Activated CD8-positive, alpha-beta memory T cell treated with anti-CD3 and anti-CD28 coated beads for 4 hours (primary cell): ENCODE measurements at places on chromosomes 2 and 18.
A peak's percentile ranks its signal among the peaks of the same experiment; 100 is the strongest.

GRCh38 chr2:189393440-189394111 is 47.7 kb upstream of the WDR75 start:
- no peak for DNase-seq

- no peak for DNase-seq
These were observed 62.9 kb upstream of the TEX51 start for GRCh38 chr2:126835831-126836230.

DNA sequence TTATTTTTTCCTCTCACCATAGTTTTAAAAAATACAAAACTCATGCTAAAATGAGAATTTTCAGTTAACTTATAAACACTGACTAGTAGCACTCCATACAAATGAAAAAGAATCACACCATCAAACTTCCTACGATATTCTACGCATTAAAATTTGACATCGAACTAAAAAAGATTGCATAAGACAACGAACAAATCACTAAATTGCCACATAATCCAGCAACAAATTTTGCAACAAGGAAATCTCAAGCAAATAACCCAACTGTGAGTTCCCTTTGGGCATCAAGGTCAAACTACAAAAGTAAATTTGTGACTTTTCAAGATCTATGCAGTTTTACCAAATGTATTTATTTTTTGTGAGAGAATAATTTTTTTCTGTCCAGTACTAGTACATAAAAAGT is 1.5 kb downstream of the MAP3K2 start:
- no peak for DNase-seq

DNA sequence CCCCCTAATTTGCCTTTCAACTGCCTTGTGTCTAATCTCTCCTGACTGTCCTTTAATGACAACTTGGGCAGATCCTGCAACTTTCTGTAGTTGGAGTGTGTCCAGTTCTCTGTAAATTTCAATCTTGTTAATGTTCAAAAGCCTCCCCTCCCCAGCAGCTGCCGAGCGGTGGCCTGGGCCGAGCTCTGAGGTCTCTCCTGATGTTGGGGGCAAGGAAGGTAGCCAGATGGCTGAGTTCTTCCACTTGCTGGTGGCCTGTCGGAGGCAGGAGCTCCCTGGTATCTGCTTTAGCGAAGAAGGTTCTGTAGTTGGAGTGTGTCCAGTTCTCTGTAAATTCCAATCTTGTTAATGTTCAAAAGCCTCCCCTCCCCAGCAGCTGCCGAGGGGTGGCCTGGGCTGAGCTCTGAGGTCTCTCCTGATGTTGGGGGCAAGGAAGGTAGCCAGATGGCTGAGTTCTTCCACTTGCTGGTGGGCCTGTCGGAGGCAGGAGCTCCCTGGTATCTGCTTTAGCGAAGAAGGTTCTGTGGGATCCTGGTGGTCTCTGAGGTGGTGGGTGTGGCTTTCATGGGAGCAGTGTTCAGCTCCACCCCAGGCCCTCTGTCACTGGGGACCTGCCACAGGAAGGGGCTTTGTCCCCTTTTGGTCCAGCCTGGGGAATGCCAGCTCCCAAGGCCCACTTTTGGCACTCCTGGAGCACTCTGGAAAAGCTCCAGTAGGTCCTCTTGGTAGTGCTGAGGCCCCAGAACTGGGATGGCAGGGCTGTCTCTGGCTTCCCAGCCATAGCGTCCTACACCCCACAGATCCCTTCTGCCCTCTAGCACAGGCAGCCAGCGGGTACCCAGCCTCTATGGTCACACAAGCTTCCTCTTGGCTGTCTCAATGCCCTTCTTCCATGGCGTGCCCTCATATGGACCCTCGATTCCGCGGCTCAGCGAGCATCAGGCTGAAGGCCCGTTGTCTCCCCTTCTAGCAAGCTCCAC is 211.9 kb downstream of the ALPK2 start:
- no peak for DNase-seq

GRCh38 chr2:239025951-239026461 is 178.1 kb downstream of the TWIST2 start:
- no peak for DNase-seq

DNA sequence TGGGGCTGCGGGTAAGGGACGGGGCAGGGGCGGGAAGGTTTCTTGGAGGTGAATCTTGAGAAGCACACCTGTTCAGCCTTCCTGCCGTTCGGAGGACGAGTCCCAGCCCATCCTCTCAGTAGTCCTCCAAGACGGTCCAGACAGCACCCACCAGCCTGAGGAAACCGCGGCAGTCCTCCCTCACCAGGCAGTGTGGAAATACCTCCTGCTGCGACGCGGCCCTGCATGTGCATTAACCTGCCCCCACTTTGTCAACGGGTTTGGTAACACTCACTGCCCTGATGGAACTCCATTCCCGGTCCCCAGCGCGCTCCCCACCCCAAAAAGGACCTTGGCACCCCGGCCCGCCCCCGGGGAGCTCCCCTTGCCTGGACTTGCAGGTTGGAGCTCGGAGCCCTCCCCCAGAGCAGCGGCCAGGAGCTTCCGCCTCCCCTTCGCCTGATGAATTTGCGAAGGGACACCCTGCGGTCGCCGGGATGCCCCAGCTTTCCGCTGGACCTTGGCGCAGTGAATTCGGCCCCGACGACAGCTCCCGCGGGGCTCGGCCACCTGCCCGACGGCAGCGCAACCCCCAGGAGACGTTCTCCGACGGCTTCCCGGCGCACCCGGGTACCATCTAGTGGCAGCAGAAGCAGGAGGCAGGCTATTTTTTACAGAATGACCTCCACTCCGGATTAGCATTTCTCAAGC is 31.5 kb downstream of the ACVR1C start:
- DNase-seq = peak; percentile 11

DNA sequence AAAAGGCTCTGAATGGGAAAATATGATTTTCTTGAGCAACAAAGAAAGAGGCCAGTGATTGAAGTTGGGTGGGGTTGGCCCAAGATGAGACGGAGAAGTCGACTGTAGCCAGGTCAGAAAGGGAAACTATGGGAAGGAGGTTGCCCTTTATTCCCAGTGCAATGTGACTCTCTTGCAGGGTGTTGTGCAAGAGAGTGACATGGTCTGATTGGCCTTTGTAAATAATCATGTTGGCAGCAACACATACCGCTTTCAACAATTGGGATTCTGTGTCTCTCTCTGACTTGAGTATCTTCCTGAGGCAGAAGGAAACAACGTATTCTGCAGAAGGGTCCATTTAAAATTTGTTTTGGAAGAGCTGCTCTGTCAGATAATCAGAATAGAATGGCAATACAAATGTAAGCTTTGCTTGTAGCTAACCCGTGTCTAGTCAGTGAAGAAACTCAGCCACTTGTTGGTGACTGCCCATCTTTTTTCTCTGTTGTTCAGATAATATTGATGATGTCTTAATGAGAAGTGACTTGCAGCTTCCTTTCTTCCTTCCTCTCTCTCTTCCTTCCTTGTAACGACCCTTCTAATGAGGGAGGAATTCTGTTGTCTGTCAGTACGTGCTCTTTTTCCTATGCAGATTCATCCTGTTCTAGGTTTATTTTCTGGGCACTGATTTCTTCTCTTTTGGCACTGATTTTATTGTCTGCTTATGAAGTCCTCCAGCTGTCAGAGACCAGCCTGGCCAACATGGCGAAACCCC is 311.0 kb upstream of the FAM98A start:
- no peak for DNase-seq

DNA sequence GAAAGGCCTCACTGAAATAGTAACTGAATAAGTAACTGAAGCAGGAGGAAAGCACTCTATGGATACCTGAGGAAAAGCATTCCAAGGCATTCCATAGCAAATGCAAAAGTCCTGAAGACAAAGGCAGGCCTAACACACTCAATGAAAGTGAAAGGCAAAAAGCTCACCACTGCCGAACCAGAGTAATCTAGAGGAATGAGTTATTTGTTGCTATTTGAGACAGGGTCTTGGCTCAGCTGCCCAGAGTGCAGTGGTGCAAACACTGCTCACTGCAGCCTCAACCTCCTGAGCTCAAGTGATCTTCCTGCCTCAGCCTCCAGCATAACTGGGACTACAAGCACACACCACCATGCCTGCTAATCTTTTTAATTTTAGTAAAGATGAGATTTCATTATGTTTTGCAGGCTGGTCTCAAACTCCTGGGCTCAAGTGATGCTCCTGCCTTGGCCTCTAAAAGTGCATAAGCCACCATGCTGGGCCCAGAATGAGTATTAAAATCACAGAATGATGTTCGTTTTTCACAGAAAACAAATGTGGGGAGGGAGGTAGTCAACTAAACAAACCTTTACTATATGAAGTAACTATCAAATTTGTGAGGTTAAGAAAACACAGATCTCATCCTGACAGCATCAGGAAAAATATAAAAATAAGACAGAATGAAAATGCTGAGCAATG is 17.9 kb downstream of the PIAS2 start:
- no peak for DNase-seq

GRCh38 chr2:168323529-168324021 is 76.2 kb upstream of the STK39 start:
- DNase-seq = no peak

- no peak for DNase-seq
These were observed 65.3 kb downstream of the MEMO1 start for GRCh38 chr2:31945572-31945935.

DNA sequence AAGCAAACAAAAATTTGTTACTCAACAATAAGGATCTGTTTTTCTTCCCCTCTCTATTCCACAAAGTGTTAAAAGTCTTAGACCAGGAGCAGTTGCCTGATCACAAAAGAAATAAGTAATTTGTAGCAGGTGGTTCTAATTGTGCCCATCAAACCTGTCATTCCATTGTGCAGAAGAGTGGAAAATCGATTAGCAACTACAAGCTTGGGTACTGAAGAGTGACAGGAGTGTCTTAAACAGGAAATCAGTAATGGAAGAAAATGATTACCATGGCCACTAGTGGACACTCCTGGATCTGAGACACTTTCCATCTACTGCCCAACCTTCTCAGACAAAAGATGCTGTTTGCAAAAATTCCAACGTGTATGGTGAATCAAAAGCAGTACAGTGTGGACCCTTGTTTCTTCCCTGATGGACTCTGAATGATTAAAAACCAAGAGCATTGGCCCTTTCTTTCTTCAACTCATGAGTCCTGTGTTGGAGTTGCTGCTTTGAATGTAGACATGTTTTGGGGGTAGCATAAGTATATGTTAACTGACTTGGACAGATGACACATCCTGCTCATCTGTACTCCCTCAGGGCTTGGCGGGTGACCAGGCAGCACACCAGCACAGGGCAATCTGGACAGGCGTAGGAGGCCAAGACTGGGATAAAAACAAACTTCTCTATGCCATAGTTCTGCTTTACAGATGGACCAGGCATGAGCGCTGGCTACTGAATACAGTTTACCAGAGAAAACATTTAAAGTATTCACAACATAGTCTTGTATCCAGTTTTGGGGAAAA is 51.9 kb downstream of the PLA2R1 start:
- no peak for DNase-seq

DNA sequence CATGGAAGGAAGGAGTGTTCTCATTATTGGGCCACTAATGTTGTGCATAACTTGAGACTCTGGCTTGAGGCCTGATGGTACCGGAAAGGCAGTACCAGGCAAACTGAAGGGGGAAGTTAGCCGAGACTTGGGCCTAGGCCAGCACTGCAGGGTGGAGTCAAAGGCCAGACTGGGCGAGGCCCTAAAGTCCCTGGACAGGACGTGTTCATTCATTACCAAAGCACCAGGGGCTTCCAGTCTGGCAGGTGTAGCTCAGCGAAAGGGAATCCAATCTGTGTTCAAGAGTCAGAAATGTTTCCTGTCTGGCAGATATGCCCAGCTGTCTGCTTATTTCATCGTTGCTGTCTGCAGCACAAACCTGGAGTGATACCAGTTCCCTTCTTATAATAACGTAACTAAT is 4.7 kb upstream of the ITSN2 start:
- DNase-seq = no peak

DNA sequence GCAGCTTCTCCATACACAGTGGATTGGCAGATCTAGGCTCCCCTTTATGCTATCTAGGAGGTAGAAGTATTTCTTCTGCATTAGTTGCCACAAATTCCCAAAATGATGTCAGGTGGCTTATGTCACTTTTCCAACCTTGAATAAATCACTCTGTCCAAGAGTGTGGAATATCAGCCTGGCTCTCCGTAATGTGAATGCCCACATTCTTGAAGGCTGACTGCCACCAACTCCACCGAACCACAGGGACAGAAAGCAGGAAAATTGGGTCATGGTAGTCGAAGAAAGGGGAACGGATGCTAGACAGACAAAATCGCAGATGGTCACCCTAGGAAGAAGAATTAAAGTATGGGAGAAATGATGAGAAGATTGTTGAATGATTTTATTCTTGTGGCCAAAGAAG is 624.9 kb upstream of the CDH2 start:
- no peak for DNase-seq

GRCh38 chr2:190889175-190889943 is 8.7 kb downstream of the GLS start:
- DNase-seq = no peak

GRCh38 chr2:188601391-188601790 is 309.7 kb downstream of the GULP1 start:
- no peak for DNase-seq

DNA sequence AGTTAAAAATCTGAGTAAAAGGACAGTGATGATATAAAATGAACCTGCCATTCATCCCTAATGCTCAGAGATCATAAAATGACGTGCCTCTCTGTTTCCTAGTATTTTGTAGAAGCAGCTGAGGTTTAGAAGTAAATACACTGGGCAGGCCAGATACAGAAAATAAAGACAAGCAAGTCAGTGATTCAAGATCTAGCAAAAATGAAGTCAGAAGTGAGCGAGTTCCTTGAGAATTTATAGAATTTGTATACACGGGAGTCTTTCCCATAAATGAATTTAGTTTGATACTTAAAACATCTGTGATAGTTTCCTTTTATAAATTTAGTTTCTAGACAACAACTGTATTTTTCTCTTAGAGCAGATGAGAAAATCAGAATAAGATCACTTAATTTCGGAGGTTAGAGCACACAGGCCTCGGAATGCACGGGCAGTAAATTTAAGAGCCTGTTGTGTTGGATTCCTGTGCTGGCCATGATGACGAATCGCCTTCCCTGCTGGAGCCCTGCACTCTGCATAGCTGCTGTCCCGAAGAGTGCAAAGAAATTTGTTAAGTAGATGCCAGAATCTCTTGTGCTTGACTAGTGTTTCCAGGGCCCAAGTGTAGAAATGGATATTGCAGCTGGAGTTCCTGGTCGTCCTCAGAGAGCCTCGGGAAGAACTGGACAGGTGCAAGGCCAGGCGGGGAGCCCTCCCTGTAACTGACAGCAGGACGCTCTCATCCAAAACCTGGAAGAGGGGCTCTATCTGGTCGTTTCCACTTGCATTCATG is 83.7 kb upstream of the RBM44 start:
- DNase-seq = no peak
